ENCODE measurements at places on chromosomes 11 and 22. TPM values are rescaled to one million over a fixed set of nuclear protein-coding genes. Genes with fewer than 3 reads are reported as not detected.

DNA sequence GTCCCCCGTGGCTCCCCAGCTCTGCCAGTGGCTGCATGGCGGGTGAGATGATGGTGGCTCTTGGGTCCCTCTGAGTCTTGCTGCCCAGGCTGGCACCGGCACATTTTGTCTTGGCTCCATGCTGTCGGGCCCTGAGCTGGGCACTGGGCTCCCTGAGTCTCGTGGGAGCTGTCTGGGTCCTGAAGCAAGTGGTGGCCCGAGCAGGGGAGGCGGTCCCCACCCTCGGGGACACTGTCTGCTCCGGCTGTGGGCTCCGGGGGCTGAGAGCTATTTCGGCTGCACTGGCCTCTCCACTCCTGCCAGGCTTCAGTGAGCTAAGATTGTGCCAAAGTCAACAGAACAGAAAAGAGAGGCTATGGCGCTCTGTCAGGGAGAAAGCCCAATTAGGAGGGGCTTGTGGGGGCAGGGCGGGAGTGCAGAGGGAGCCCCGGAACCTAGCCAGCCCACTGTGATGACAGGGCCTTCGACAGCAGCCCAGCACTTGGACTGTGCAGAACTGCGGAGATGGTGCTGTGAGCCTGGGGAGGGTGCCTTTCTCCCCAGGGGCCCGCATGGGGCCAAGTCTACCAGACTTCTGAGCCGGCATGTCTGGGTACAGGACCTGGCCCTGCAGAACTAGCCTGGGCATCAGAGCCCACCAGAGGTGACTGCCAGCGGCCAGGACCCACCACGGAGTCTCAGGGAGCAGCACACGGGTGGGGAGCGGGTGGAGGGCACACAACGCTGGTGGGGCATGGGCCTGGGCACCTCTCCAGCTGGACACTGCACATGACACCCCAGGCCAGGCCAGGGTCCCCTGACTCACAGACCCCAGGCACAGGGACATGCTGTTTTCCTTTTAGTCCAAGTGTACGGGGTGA lies 38.0 kb downstream of the RTN4R start:
- DNase-seq = peak; percentile 59

DNA sequence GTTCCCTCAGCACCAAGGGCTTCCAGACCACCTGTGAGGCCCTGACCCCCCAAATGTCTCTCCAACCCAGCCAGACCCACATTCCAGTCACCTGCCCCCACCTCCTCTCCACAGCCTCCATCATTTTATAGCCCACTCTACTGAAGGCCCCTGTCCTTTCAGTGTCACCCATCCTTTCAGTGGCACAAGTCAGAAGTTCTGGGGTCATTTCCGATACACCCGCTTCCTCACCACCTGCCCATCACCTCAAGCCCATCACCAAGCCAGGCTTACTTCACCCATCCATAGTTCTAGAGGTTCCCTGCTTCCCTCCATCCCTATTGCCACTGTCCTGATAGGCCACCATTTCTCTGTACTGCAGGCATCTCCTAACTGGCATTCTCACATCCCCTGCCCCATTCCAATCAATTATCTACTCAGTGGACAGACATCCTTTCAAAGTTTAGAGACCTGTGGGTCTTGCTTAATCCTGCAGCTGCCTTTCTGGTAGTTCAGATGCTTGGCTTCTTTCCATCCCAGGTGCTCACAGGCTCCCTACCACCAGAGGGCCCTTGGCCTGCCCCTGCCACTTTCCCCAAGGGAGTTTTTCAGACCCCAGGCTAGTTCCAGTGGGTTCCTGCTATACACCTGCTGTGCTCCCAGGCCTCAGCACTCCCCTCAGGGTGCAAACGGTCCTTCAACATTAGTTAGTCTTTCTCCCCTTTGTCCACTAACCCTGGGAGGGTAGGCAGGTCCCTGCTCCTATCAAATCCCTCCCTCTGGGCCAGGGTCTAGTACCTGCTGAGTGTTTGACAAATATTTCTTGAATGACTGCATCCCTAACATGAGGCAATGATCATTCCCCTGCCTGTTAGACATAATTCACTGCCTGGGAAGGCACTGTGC lies 7.6 kb downstream of the KCNQ1OT1 start:
- DNase-seq = no peak

DNA sequence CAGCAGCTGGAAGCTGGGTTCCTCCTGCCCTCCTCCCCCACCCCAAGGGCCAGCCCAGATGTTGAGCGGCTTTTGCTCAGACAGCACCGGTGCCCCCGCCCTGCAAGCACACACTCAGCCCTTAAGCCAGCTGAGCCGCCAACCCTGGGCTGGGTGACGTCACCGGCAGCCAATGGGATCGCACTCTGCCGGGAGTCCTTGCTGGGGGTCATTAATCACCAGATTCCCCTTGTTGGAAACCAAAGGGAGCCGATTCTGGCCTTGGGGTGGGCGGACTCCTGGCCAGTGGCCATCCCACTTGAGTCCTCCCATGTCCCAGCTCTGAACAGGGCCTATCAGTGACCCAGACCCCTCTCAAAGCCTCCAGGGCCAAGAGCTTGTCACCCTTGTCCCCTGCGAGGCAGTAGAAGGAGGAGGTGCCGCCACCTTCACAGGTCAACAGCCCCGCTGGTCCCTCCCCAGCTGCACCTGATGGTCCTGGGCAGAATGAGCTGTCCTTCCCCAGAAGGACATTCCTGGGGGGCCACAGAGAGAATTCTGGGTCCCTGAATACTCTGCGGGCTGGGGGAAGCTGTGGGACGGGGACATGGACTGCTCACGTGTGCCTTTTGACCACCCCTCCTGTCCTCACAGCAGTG lies 7.4 kb downstream of the DUSP8 start:
- DNase-seq = peak; percentile 88

DNA sequence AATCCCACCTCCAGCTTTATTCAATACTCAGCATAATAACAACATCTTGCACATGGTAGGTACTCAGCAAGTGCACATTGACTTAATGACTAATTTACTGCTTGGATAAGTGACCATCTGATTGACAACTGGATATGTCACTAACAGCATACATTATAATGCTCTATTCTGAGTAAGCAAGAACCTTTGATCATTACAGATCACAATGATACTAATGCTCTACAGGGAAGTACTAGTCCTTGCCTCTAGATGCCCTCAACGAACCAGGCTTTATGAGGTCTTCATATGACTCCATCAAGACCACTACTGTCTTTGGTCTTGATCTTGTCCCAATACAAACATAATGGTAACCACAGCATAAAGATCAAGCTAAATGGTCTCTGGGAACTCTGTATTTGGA lies 167.6 kb upstream of the MTMR2 start:
- DNase-seq = no peak

- no peak for DNase-seq
Observed at GRCh38 chr11:10641912-10642697, 51.5 kb downstream of the IRAG1 start.

DNA sequence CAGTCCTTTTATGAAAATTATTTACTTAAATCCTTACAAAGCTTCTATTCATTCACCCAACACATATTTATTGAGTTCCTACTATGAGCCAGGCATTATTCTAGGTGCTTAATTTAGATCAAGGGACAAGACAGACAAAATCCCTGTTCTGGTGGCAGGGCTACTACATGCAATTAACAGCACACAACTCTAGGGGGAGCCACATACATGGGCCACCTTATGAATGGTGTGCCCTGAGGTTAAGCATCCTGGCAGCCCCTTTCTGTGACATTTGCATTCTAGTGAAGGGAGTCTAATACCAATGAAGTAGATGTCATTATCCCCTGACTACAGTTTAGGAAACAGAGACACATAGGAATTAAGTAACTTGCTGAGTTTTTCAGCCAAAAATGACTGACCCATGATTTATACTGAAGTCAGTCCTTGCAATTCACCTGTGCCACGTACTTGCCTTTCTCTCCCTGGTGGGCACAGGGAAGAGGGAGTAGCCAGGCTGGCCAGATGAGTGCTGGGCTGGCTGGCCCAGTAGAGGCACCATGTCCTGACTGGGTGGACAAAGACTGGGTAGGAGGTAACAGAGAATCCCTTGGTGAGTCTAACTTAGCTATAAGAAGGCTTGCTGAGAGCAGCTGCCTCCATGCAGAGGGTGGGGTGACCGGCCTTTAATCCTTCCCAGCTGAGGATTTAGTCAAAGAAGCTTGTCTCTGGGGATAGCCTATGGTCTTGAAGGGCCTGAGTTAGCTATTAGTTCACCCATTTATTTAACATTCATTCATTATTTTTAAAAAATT lies 52.0 kb upstream of the ELF5 start:
- no peak for DNase-seq

- no peak for DNase-seq
Observed at GRCh38 chr11:68497761-68498160, 37.2 kb downstream of the PPP6R3 start.

GRCh38 chr22:41469218-41469851 lies 418 bp downstream of the ACO2 start:
- DNase-seq = no peak

DNA sequence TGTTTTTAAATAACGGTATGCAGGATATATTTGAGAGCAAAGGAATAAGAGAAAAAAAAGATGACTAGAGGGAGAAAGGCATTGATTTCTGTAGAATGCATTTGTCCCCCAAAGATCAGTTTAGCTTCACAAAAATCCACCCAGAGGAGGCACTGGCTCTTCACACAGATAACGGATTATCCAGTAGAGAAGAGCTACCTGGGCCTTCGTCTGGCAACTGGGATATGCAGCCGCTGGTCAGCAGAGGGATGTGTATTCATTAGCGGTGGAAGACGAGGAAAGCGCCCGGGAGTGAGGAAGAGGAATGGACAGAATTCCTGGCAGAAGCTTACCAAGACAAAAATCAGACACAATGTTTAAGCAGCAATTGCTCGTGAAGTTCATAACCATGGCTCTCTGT lies 5.6 kb upstream of the WT1 start:
- no peak for DNase-seq

GRCh38 chr11:67389477-67389876 lies 2.3 kb upstream of the RAD9A start:
- no peak for DNase-seq

DNA sequence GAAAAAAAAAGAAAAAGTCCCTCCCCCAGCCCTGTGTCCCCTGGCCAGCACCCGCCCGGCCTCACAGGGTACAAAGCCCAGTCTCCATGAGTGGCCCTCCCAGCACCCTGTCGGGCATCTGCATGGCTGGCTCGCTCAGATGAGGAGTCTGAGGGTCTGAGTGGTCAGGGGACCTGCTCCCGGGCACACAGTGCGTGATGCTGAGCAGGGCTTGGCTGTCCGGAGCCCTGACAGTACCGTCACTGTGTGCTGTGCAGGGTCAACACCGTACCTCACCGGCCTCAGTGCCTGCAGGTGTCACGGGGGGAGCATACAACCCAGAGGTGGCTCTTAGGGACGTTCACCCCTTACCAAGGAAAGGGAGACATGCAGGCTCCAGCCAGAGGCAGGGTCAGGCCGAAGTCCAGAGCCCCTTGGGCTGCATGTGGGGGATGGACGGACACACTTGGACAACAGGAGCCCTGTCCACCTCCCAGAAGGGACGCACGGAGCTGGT lies 3.6 kb upstream of the PLXNB2 start:
- no peak for DNase-seq

DNA sequence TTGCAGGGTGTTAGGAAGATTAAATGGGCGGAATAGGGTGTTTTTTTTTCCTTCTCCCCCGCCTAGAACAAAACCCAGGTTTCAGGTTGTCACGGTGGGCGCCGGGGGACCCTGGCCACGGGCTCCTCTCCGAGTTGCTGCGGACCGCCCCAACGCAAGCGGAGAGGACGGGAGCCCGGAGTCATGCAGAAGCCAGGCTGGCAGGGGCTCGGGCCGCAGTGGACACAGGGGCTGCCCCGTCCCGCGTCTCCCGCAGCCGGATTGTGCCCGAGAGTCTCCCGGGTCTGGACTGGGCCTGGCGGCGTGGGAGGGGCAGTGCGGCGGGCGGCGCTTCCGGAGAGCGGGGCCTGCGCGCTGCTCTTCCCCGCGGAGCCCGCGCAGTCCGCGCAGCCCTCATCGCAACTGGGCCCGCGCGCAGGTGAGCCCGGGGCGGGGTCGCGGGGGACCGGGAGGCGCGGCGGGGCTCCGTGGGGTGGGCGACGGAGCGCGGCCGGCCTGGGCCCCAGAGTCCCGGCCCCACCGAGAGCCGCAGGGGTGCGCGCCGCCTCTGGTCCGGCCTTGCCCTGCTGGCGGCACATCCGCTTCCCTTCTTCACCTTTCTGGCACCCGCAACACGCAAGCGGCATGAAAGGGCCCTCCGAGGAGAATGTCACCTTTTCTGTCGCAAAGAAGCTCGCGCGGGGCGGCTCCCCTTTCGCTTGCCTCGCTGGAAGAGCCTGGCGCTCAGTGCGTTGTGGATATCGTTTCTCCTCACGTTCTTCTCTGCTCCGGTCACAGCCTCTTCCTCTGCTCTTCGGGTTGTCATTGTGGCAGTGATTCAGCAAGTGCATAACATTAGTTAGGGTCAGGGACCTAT lies at the start of gene TIRAP:
Gene TIRAP, plus strand, starts transcription at position 358 of the 856 bp plus-strand sequence. CDS start 7,802 bp downstream, outside the sequence.
- peak; percentile 78 for DNase-seq

DNA sequence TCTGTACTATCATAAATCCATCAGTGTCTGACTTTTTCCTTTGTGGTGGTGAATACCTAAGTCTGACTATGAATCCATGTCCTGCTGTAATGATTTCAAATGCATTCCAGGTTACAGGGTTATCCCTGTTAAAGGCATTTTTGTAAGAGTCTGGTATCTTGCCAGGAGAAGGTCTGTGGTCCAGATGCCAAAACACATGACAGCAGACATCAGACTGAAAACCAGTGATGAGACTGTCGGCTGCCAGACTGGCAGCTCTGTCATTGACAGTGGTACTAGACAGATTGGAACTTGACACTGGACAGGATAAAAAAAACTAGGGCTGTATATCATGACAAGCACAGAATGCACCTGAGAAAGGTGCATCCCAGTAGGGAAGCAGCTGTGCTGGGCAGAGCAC lies 301.8 kb upstream of the FAT3 start:
- DNase-seq = no peak

DNA sequence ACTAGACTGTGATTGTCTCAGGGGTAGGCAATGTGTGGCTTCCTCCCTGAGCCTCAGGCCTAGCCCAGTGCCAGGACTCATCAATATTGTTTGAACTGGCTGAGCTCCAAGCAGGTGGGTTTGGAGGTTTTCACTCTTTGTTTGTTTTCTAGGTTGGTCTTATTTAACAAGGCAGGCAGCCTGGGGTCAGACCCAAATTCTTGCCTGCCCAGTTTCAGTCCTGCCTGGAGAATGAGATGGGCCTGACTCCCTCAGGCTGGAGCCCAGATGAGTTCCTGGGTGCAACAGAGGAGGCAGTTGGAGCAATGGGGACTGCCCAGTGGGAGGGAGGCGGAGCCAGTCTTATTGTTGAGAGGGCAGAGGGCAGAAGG lies 28.3 kb upstream of the TP53I11 start:
- DNase-seq = no peak

GRCh38 chr11:76269661-76270261 lies 63.5 kb upstream of the WNT11 start:
- peak; percentile 40 for DNase-seq

- no peak for DNase-seq
Observed at GRCh38 chr11:114496915-114497314, 57.6 kb downstream of the REXO2 start.

- no peak for DNase-seq
Observed at GRCh38 chr22:30945653-30946052, 22.9 kb downstream of the MORC2 start.

- DNase-seq = no peak
Observed at GRCh38 chr22:32680277-32680676, 121.2 kb upstream of the TIMP3 start.

GRCh38 chr22:50001388-50002231 lies 11.0 kb downstream of the IL17REL start:
- DNase-seq = no peak

The LDHAL6A gene
- 0.96 TPM for total RNA-seq

The C1QTNF6 gene
- 13.0 TPM for total RNA-seq

The OR52I2 gene
- 4.8 TPM for total RNA-seq

The CYTH4 gene
- 44.8 TPM for total RNA-seq

The ARHGAP8 gene
- 5.3 TPM for total RNA-seq

The SCUBE1 gene
- total RNA-seq = 3.6 TPM

The RIMBP3B gene
- not detected for total RNA-seq

The TRIM51 gene
- not detected for total RNA-seq

The GSTT2 gene
- total RNA-seq = not detected
